AML-193 (cell line): ENCODE measurements at places on chromosomes 6 and 20.
A peak's percentile ranks its signal among the peaks of the same experiment; 100 is the strongest.

GRCh38 chr20:5222919-5223634, 93.7 kb downstream of the PROKR2 start:
- DNase-seq, result peak; percentile 55

- no peak for DNase-seq
Measured at GRCh38 chr6:57303931-57304681, 13.3 kb upstream of the PRIM2 start.

GRCh38 chr6:49457771-49458170, 5.3 kb downstream of the MMUT start:
- no peak for DNase-seq

- DNase-seq, result no peak
Measured at GRCh38 chr6:144305567-144305966, 20.4 kb downstream of the UTRN start.

- no peak for DNase-seq
Measured at GRCh38 chr6:158782432-158783166, 36.6 kb downstream of the EZR start.

DNA sequence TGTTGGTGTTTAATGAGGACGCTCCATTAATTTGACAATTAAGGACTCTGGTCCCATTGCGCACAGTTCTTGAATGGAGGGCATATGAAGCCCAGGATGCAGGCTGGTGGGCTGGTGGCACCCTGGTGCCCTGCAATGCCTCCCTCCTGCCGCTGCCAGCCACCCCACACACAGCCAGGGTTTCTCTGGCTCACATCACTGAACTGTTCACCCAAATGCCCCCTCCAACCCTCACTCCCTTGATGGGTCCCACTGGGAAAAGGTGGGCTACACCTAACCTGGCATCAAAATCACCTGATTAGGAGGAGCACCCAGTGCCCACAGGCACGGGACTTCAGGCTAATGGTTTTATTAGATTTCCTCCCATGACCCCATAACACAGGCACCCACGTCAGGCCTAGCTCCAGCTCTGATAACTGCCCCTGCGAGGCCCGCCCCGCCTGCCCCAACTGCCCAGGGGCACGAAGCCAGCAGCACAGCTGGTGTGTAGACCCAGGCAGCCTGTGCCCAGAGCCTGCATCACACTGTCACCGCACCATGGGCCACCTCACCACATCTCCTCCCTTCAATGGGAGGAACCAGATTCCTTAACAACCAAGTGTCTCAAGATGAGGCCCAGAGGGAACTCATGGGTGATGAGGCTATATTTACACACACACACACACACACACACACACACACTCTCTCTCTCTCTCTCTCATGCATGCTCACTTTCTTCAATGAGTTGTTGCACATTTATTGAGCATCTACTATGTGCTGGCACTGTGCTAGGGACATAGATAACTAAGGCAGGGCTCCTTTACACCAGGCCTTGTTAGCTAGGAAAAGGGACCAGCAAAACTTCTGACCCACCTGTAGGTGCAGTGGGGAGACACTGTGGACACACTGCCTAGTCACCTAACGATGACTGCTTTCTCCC, 107.3 kb downstream of the NOL4L start:
- DNase-seq, result no peak

- DNase-seq, result peak; percentile 19
Measured at GRCh38 chr6:32742374-32742773, 1.2 kb downstream of the HLA-DQA2 start.

DNA sequence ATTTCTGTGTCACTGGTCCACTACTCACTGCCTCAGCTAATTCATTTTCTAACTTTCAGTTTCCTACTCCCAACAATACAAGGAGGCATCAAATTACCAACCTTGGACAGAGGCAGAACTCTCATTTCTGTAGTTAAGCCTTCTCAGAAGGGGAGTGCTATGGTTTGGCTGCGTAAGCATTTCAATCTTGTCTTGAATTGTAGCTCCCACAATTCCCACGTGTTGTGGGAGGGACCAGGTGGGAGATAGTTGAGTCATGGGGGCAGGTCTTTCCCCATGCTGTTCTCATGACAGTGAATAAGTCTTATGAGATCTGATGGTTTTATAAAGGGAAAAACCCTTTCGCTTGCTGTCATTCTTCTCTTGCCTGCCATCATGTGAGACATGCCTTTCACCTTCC, 22.9 kb downstream of the HLA-DRA start:
- no peak for DNase-seq

DNA sequence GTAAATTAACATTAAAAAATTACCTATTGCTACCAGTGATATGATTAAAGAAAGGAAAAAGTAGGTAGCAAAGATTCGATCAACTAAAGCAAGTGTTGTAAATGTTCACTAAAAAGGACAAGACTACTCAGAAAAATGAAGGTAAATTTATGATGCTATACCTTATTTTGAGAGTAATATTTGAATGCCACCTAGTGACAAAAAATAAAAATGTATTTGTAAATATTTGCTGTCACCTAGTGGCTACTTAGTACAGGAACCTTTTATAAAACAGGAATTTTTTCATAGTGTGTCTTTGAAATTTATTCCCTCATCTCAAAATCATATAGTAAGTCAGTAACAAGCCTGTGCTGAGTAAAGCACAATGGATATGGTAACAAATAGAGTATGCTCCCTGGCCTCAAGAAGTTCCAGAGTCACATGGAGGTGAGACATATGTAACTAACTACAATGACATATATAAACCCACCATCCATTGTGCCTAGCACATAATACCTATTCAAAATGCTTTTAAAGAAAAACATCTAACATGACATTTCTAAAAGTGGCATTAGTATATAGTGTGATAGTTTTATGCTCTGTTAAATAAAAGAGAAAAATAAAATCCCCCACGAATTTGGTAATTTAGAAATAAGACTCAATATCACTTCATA, 193.1 kb upstream of the SIM1 start:
- DNase-seq, result peak; percentile 60

DNA sequence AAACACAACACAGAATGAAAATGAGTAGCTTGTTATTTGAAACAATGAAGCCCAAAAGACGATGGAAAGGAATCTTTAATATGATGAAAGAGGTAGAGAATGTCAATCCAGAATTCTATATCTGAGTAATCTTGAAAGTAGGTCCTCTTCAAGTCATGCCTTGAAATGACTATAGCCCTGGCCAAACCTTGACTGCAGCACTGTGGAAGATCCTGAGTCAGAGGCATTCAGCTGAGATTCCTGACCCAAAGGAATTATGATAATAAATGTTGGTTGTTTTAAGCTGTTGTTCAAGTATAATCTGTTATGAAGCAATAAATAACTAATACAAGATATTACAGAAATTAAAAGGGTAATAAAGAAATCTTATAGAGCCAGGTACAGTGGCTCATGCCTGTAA, 64.8 kb downstream of the IBTK start:
- DNase-seq, result no peak

- DNase-seq, result no peak
Measured at GRCh38 chr6:106225581-106225980, 100.0 kb downstream of the ATG5 start.

DNA sequence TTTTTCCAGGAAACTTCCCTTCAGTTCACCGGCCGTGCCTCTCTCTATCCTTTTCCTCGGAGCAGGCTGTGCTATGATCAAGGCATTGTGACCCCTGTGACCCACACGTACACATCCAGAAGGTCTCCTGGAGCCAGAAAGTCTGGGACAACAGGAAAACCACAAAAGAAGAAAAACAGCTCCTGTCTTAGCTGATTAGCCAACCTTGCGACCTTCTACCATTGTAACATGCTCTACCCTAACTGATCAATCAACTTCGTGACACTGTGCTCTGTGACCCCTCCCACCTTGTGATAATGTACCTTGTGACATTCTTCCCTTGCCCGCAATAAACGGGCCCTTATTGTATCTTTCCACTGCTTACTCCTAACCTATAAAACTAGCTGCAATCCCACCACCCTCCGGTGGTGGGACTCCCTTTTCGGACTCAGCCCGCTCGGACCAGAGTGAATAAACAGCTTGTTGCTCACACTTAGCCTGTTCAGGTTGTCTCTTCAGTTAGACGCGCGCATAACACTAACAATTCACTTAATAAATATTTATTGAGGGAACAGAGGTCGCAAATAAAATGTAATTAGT, 24.2 kb downstream of the ZNF311 start:
- peak; percentile 87 for DNase-seq

- no peak for DNase-seq
Measured at GRCh38 chr6:151196555-151196954, 43.2 kb upstream of the AKAP12 start.

- DNase-seq, result no peak
Measured at GRCh38 chr20:23111307-23111943, 25.3 kb upstream of the CD93 start.

- DNase-seq, result no peak
Measured at GRCh38 chr6:147384029-147384428, 124.5 kb upstream of the SAMD5 start.

GRCh38 chr6:166470863-166471410, 88.2 kb upstream of the MPC1 start:
- no peak for DNase-seq

GRCh38 chr6:13292774-13293173, 35.6 kb downstream of the TBC1D7 start:
- no peak for DNase-seq

DNA sequence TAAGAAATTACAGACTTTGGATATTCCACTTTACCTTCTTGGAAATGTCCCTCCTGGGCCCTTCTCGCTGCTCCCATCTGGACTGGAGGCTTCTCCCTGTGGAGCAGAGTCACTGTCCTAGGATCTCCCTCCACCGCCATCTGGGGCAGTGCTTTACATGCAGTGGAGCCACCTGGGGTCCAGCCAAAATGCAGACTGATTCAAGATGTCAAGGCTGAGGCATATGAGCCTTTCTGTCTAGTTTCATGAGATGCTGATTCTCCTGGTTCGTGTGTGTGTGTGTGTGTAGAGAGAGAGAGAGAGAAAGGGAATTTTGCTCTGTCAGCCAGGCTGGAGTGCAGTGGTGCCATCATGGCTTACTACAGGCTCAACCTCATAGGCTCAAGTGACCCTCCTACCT, 14.9 kb downstream of the MICA start:
- DNase-seq, result no peak

- DNase-seq, result peak; percentile 9
Measured at GRCh38 chr6:142737368-142738034, 207.5 kb downstream of the HIVEP2 start.

DNA sequence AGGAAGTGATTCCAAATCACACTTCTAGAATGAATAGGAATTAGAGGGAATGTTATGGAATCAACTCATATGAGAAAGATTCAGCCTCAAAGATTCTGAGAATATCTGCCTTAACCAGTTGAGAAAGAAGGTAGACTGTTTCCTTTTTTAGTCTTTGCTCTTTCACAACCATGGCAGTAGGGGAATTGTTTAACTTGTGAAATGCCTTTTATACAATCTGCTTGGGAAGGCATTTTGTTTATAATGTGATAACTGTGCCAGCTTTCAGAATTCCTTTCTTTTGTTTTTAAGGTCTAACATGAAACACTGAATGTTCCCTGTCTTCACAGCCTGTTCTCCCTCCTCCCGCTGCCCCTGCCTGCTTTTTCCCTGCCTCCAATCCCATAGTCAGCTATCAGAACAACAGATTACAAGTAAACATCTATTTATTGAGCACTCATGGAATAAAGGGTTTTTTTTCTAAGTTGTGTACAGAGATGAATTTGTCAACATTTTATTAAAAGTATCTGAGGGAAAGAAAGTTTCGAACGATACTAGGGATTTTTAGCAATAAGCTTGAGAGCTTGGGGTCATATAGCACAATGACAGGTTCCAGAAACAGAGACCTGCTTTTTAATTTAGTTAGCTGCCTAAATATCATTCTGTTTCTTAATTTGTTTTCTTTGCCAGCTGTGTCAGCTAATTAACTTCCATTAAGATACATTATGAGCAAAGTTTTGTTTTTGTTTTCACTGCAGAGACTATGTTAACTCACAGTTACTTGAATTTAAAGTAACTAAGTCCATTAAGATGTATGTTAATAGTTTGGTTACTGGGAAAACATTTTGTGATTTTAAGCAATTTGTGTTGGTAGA, 28.3 kb upstream of the FBXO30 start:
- peak; percentile 71 for DNase-seq

DNA sequence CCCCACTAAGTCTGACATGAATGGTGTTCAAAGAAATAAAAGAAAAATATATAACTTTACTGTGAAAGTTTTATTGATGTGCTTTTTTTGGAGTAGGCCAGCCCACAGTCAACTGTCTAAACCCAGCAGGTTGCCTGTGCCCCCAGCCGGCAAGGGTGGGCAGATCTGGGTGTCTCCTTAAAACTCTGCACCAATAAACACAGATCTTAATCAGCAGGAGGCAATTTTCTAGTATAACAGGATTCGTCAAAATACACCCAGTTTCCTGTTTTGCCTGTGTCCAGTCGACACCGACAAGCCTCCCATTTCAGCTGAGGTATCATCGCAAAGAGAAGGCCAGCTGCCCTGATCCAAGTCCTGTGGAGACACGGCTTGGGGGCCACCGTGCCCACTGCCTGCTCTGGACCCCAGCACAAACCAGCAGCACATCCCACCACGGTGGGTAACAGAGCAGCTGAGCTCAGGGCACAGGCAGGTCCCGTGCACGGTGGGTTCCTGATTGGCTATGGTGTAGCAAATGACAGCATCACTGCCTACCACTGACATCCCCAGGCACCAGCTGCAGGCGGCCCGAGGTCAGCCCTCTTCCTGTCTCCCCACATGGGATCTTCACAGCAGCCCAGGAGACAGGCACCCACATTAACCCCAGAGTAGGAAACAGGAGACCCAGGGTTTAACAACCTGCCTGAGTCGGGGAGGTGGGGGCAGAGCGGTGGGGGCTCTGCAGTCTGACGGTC, 15.7 kb downstream of the BMP7 start:
- DNase-seq, result no peak

DNA sequence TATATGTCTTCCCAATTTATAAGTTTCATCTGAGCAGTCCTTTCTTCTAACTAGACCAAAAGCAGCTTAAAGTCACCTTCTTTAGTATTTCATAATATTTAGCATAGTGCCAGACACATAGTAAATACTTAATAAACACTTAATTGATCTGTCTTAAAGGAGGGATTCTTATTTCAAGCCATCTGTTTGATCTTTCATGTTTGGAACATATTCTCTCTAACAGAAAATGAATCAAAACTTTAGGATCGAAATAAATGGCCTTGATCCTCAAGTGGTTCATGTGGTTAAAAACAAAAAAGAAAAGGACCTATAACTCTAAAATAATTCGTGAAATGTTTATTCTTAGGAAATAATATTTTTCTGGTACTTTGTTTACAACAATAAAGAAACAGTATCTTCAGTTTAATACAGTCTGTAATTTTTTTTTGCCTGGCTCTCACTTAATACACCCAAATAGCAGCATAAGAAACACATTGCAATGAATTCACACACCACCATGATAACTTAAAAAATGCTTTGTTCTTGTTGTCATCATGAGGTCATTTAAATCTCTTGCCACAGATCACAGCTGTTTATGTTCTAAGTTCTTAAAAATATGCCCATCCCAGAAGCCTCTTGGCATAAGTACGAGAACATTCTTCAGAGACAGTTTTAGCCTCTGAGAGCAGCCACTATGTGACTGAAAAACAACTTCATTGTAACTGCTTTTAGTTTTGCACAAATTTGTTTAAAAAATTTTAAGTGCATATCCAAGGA, 48.1 kb downstream of the ESF1 start:
- DNase-seq, result no peak
